Gastroesophageal sphincter (tissue), 4 donors: ENCODE measurements at places on chromosomes 3 and 15.

GRCh38 chr15:72230197-72231065, 559 bp downstream of the PKM start:
- ATAC-seq, result peak; percentile 81

GRCh38 chr3:148223266-148223665, 474.4 kb upstream of the AGTR1 start:
- ATAC-seq, result no peak

DNA sequence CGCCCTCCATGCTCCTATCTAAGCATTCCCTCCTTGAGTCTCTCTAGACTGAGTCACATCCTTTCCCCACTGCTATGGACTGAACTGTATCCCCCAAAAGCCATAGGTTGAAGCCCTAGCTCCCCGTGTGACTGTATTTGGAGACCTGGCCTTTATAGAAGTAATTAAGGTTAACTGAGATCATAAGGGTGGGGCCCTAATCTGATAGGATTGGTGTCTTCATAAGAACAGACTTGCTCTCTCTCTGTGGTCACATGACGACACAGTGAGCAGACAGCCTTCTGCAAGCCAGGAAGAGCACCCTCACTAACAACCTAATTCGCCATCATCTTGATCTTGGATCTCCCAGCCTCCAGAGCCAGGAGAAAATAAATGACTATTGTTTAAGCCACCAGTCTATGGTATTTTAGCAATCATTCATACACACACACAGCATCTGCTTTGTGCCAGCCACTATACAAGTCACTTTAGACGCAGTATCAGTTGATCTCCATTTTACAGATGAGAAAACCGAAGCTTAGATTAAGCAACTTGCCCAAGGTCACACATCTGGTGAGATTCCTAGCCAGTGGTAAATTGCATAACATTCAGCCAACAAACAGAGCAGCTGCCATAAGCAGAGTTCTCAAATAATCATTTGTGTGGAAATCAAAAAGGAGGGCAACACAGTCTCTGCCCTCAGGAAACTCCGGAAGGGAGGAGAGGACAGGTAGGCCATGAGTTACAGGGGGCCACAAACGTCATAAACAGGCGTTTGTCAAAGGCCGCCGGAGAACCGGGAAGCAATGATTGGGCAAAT, 66.3 kb upstream of the HES1 start:
- ATAC-seq, result no peak

DNA sequence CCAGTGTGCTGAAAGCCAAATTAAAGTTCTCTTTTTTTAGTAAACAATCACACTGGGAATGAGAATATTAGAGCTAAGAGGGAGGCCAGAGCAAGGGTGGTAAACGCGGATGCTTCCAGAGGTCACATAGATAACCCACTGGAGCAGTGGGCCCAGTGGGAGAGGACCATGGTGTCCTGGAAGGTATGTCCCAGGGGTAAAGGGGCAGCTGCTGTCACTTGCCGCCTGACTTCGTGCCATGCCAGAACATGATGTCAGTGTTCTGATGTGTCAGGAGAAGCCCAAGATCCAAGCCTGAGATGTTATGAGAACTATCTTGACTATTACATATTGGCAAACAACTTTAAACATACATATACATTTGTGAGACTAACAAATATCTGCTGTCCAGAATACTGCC, 211.9 kb upstream of the IL12A start:
- ATAC-seq, result no peak

- no peak for ATAC-seq
These were observed 96.1 kb upstream of the RASGRP1 start for GRCh38 chr15:38660738-38661137.

DNA sequence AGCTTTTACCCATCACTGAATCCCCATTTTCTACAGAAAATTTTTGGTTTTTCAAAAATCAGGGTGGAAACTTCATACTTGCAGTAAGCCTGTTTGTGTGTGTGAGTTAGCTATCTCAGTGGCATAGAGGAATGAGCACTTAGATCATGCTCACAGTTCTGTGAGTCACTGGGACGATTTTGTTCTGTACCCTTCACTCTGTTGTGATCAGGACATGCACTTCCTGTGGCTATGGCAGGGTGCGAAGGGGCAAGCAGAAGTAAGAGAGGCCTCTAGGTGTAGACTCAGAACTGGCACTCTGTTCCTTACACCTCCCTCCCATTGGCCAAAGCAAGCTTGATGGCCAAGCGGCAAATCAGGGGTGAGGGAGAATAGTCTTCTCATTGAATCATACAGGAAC, 11.6 kb downstream of the NIPA2 start:
- ATAC-seq, result no peak

- no peak for ATAC-seq
These were observed 80.6 kb upstream of the PRR20G start for GRCh38 chr3:127368186-127369032.

- no peak for ATAC-seq
These were observed 17.0 kb downstream of the ILDR1 start for GRCh38 chr3:122004991-122005565.
